ENCODE measurements at places on chromosomes 1 and 21.

DNA sequence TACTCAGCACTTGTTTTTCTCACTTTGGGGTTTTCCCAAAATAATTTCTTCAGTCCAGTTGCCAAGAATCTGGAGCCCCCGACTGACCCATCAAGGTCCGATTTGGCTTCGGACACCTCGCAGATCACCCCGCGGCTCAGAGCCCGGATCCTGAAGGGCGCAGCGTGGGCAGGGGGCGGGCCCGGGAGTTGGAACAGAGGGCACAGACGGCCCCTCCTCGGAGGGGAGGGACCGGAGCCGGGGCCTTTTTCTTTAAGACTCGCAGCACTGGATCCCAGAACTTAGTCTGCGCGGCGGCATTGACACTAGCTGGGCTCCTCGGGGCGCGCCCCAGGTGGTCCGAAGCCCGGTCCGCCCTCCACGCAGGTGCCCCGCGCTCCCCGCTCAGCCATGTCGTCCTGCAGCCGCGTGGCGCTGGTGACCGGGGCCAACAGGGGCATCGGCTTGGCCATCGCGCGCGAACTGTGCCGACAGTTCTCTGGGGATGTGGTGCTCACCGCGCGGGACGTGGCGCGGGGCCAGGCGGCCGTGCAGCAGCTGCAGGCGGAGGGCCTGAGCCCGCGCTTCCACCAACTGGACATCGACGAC lies at the start of gene CBR3:
CBR3 (plus strand) TSS at position 277 of the 588 bp plus-strand sequence; CDS start at position 391, 114 bp downstream.
- peak; percentile 76 for DNase-seq

DNA sequence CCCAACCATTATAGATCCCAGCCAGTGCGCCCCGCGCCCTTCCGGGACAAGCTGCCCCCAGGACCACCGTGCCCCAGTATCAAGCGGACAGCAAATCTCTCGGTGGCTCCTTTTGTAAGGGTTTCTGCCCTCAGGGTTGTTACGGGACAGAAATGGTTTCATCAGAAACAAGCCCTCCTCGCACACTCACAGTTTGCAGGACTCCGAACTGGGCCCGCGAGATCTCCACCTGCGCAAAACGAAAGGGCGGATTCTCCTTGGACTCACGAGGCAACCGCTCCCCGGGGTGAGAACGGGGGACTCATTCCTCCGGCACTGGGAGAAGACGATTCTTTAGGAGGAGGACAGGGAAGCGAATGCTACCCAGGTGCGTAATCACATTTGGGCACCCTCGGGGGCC lies 51.1 kb upstream of the H6PD start:
- DNase-seq: no peak

DNA sequence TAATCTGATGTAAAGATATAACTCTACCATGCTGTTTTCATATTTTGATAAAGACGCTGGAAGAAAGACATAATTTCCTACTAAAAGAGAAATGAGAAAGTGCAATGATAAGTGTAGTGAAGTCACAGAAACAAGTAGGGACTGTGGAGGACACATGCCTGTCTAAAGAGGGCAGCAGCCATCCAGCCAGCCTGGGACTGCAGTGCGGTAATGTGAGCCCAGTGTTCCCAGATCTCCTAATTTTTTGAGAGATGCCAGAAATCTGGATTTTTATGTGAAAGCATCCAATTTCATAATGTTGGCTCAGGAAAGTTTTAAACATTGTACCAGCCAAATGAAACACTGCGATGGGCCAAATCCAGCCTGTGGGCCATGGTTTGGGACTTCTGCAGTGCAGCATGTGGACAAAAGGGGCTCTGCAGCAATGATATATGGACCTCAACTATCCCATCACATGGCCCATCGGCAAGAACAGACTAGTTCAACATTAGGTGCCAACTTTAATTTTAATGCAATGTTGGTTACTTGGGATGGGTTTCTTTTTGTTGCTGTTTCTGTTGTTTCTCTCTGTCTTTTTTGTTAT lies 329.5 kb downstream of the LTN1 start:
- DNase-seq: no peak

GRCh38 chr1:62356257-62356835 lies 37.1 kb upstream of the KANK4 start:
- DNase-seq: peak; percentile 17

GRCh38 chr1:211908453-211908852 lies 77.9 kb upstream of the LPGAT1 start:
- DNase-seq: no peak

DNA sequence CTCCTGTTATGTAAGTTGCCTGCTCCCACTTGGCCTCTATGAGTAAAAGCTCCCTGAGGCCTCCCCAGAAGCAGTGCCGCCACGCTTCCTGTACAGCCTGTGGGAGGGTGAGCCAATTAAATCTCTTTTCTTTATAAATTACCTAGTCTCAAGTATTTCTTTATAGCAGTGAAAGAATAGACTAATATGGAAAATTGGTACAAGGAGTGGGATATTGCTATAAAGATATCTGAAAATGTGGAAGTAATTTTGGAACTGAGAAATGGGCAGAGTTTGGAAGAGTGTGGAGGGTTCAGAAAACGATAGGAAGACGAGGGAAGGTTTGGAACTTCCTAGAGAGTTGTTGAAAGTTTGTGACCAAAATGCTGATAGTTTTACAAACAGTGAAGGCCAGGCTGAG lies 572.3 kb downstream of the MATN1 start:
- no peak for DNase-seq

GRCh38 chr1:41280202-41281032 lies 38.3 kb upstream of the SCMH1 start:
- no peak for DNase-seq

- DNase-seq: no peak
Measured at GRCh38 chr1:212473729-212474128, 41.0 kb downstream of the NENF start.

DNA sequence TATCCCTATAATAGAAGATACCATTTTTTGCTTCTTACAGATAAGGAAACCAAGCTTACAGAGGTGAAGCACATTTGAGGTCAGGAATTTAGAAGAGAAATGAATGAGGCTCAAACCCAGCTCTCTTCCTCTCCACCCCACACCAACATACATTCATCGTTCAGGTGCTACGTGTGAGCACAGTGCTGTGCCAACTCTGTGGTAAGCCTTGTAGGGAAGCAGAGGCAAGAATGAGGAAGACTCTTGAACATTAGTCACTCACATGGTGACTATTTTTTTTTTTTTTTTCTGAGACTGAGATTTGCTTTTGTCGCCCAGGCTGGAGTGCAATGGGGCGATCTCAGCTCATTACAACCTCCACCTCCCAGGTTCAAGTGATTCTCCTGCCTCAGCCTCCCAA lies 314.0 kb downstream of the NTNG1 start:
- no peak for DNase-seq

DNA sequence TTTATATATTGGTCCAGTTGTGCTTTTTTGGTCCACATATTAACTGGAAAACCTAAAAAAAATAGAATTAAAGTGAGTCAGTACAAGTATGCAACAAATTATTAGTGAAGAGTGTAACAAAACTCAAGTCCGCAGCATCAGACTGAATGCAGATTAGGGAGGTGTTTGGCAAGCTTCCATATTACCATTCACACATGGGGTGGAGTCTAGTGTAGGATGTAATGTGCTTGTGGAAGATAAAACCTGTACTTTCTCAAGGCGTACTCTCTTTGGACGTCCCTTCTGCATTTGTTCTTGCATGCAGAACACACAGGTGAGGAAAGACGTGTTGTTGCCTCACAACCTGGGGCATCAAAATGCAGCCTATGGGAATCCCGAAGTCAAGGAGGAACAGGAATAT lies 668.7 kb downstream of the MRPL39 start:
- DNase-seq: no peak

- DNase-seq: no peak
Measured at GRCh38 chr1:14580986-14581385, 17.5 kb upstream of the KAZN start.

GRCh38 chr1:112506306-112506705 lies 2.5 kb upstream of the WNT2B start:
- DNase-seq: no peak

GRCh38 chr1:11725616-11726015 lies 10.3 kb upstream of the AGTRAP start:
- DNase-seq: no peak

DNA sequence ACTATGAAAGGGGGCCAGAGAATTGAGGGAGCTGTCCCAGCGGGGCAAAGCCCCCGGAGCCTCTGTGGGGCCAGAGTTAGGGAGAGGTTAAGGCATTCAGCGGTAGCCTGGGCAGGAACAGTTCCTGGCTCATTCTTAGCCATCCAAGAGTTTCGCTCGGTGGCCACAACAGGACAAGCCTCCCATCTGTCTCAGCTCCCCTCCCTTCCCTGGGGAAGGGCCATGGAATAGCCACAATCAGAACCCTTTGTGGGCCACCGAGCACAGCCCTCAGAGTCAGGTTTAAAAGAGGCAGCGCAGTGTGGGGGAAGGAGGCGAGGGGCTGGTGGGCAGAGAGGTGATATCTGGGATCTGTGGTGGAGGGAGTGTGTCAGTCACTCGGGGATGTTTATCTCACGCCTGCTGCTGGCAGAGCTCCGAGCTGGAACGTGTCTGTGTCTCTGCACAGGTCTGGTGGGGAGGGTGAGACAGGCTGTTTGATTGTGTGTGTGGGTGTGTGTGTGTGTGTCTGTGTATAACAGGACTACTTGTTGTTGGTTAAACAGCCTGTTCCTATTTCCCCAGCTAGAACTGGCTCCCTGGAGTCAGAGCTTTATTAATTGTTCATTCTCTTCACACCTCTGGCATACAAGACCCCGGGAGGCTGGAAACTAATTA lies 49.6 kb upstream of the GOLT1A start:
- no peak for DNase-seq

- no peak for DNase-seq
Measured at GRCh38 chr1:178714453-178714852, 10.6 kb upstream of the RALGPS2 start.

All from activated CD4-positive, alpha-beta T cell treated with anti-CD3 and anti-CD28 coated beads for 48 hours (primary cell).